ENCODE measurements at places on chromosomes 13 and 19. TPM values are rescaled to one million over a fixed set of nuclear protein-coding genes. Genes with fewer than 3 reads are reported as not detected.

CBARP gene
- 4.5 TPM for total RNA-seq

CEACAM4 gene
- total RNA-seq = not detected

SELENOV gene
- not detected for total RNA-seq

CEACAM19 gene
- total RNA-seq = 0.24 TPM

ZNF534 gene
- not detected for total RNA-seq

ZNF808 gene
- 8.5 TPM for total RNA-seq

Data from epithelial cell of alveolus of lung (primary cell).